ENCODE measurements at places on chromosomes 3 and 15. TPM values are rescaled to one million over a fixed set of nuclear protein-coding genes. Genes with fewer than 3 reads are reported as not detected.

Gene LDHAL6B
- polyA plus RNA-seq = 0.23 TPM

Gene SNX33
- not detected for polyA plus RNA-seq

GRCh38 chr15:81450721-81451120 lies 76.7 kb upstream of the TMC3 start:
- no peaks in the 10 kb centered on the region for H3K27me3 ChIP-seq
- no peaks in the 10 kb centered on the region for H3K36me3 ChIP-seq
- H3K4me3 ChIP-seq = no peak overlapping the region
- no peaks in the 10 kb centered on the region for H3K4me1 ChIP-seq
- DNase-seq = no peak

GRCh38 chr3:79414806-79415205 lies 353.0 kb downstream of the ROBO1 start:
- no peak overlapping the region for H3K27ac ChIP-seq
- H3K4me3 ChIP-seq = no peak overlapping the region
- DNase-seq = no peak
- H3K36me3 ChIP-seq = no peaks in the 10 kb centered on the region
- H3K27me3 ChIP-seq = no peaks in the 10 kb centered on the region
- H3K4me1 ChIP-seq = no peaks in the 10 kb centered on the region

- no peaks in the 10 kb centered on the region for H3K27me3 ChIP-seq
- DNase-seq = no peak
- peaks cover 48% of the 10 kb centered on the region for H3K36me3 ChIP-seq
- no peak overlapping the region for H3K27ac ChIP-seq
- peaks cover 4% of the 10 kb centered on the region for H3K4me1 ChIP-seq
Measured at GRCh38 chr3:17213102-17213501, 328.3 kb downstream of the PLCL2 start.

DNA sequence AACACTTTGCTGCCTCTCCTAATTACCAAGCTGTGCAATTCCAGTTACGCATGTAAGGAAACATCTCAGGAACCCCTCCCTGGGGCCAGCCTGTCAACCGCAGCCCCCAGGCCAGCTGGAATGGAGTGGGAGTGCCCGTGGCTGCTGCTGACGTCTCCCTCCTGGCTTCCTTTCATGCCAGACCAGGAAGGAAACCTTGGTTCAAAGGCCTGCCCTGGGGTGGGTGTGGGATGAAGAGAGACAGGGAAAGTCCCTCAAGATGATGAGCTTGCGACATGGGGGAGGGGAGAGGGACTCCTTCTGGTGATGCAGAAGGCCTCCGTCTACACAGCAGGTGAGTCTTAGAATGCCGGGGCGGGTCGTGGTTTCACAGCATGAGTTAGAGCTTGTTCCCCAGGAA lies 11.4 kb upstream of the CYP11A1 start:
- no peak overlapping the region for H3K27ac ChIP-seq
- no peaks in the 10 kb centered on the region for H3K36me3 ChIP-seq

DNA sequence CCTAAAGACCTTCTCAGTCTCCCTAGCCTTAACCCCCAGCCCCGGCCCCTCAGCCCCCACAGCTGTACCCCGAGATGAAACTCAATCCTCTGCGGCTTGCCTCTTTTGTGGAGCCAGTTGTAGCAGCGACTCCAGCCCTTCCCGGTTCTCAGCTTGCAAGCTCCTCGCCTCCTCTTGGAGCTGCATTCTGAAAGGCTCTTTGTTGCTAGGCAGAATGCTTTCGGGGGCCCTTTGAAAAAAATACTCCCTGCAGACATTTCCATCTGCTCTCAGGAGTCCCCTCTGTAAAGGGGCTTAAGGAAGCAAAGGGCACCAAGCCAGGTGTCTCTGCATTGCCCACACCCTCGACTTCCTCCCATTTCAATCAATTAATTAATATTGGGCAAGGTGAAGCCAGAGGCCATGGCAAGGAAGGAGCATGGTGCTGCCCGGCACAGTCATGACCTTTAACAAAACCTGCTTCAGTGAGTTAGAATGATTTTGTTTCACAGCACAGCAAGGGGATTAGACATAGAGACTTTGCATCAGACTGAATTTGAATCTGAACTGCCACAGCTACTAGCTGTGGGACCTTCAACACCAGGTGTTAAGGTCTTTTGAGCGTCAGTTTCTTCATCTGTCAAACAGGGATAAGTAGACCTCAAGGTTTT lies 65.5 kb downstream of the SRGAP3 start:
- H3K36me3 ChIP-seq = peaks cover 3% of the 10 kb centered on the region
- peaks cover 11% of the 10 kb centered on the region for H3K4me1 ChIP-seq
- peaks cover 3% of the 10 kb centered on the region for H3K27me3 ChIP-seq
- no peak overlapping the region for H3K27ac ChIP-seq
- DNase-seq = no peak

DNA sequence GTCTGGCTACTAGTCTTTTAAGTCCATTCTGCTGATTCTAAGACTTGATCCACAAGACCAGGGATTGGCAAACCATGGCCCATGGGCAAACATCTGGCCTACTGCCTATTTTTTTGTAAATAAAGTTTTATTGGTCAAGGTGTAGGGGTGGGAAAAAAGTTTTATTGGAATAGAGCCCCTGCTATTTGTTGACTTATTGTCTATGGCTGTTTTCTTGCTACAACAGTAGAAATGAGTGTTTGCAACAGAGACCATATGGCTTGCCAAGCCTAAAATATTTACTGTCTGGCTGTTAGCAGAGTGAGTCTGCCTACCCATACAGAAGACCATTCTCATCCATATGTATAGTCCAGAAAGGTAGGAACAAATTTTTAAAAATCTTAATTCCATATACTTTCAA lies 106.4 kb downstream of the PTPRG start:
- DNase-seq = no peak
- no peak overlapping the region for H3K4me3 ChIP-seq
- H3K36me3 ChIP-seq = no peaks in the 10 kb centered on the region
- no peak overlapping the region for H3K27ac ChIP-seq

- peaks cover 25% of the 10 kb centered on the region for H3K27me3 ChIP-seq
- H3K4me3 ChIP-seq = no peak overlapping the region
- no peak for DNase-seq
- no peak overlapping the region for H3K27ac ChIP-seq
Measured at GRCh38 chr15:70869346-70869745, 15.4 kb upstream of the LARP6 start.

- H3K4me3 ChIP-seq = no peak overlapping the region
- H3K27me3 ChIP-seq = no peaks in the 10 kb centered on the region
- H3K36me3 ChIP-seq = peaks cover 19% of the 10 kb centered on the region
- DNase-seq = no peak
Measured at GRCh38 chr15:68699881-68700454, 120.7 kb downstream of the ANP32A start.

All from naive B cell (primary cell).